ENCODE measurements at places on chromosomes 16 and 17.
A peak's percentile ranks its signal among the peaks of the same experiment; 100 is the strongest.

- DNase-seq: peak; percentile 72
Observed at GRCh38 chr17:60598001-60598736, 1.8 kb upstream of the PPM1D start.

DNA sequence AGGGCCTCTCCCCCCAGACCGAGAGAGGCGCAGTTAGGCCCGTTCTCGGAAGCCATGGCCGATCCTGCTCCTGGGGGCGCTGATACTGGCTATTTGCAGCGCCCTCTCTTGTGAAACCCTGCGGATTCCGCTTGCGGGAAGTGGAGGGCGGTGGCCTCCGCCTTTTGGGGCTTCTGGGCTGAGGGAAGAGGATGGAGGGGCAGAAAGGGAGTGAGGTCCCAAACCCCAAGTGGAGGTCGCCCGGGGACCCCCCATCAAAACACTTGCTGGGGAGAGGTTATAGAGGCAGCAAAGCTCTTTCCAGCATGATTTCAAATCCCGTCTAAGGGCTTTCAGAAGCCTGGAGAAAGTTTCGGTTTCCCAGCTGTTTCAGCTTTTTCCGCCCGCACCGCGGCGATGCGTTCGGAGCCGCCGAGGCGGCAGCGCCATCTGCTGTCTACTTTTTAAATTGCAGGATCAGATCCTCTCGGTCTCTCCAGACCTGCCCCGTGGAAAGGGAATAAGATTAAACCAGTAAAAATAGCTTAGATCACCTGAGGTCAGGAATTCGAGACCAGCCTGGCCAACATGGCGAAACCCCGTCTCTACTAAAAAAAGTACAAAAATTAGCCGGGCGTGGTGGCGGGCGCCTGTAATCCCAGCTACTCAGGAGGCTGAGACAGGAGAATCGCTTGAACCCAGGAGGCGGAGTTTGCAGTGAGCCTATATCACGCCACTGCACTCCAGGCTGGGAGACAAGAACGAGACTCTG lies 15.8 kb downstream of the SNX20 start:
- DNase-seq: peak; percentile 99

GRCh38 chr17:78258323-78259191 lies 27.1 kb downstream of the TMEM235 start:
- DNase-seq: no peak

GRCh38 chr17:6657633-6658287 lies 6.2 kb downstream of the C17orf100 start:
- DNase-seq: no peak

- no peak for DNase-seq
Observed at GRCh38 chr17:17987187-17987896, 14.7 kb downstream of the DRC3 start.

DNA sequence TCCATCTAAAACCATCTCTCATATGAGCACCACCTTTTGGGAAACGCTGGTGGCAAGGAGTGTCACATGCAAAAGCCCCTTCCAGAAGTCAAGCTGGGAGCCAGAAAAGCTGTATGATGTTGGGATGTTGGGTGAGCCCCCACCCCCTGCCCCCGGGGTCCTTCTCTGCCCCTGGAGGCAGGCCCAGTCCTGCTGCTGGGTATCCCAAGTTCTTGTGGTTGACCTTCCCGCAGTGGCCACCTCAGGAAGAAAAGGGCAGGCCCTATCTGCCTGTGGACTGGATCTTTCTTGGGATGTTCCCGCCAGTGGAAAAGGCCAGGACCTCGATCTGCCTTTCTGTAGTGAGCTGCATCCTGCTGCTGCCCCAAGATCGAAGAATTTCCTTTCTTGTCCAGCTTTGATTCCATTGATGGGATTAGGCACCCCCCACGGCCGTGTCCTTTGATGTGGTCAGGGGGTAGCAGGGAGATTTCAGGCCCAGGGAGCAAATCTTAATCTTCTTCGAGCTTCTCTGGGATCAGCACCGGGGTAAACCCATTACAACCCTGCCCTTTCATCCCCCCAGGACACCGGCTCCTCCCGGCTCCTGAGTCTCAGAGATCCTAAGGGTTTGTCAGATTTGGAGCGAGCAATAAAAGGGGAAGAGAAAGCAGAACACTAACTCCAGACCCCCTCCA lies 165.6 kb downstream of the RAB11FIP4 start:
- DNase-seq: no peak

DNA sequence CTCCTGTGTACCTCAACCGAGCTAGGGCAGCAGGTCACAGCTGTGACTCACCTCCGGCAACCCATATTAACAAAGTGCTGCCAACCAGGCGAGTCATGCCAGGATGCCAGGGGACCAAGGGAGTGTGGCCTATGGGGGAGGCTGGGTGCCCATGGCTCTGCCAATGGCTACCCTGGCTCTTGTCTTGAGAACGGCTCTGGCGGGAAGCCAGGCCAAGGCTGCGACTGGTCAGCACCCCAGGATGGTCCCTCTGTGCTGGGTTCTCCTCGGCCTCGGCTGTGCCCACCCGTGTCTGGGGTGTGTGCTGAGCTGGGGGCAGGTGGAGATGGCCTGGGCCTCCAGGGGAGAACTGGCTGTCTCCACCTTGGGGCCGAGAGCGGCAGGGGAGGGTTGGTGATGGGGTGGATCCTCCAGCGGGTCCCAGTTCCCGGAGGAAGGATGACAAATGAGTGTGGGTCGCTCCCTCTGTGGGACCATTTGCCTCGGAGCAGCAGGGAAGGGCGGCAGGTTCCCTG lies 75.8 kb downstream of the MRC2 start:
- DNase-seq: no peak

GRCh38 chr17:41548844-41549595 lies 20.9 kb upstream of the KRT19 start:
- peak; percentile 90 for DNase-seq

DNA sequence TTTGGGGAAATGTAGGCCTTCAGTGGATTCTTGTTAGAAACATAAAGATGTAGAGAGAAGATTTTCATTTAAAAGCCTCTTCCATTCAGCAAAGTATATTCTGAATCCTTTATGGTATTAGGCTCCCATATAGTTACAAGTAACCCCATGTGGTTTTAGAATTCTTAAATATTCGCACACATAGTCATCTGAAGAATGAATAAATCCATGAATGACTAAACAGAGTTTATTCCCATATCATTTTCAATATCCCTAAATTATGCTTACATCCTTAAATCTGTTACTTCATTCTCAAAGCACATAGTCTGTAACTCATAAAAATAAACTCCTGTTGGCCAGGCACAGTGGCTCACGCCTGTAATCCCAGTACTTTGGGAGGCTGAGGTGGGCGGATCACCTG lies 962.1 kb downstream of the KCNJ18 start:
- DNase-seq: no peak

DNA sequence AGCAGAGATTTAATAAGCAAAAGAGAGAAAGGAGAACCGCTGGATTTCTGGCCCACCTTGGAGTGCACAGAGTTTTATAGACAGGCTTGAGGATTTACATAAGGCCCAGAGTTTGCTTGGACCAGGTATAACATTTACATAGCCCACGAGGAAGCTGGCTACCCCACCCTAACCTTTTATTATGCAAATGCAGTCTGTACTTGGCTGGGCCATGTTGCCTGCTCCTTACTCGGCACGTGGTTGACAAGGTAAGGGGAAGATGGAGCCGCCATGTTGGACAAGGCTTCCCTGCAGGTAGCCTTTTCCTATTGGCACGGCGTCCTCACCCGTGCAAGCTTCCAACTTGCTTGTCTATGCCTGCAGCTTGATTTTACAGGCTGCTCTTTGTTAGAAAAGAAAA lies 35.2 kb upstream of the HS3ST3A1 start:
- no peak for DNase-seq

GRCh38 chr17:29102046-29102445 lies 59.1 kb downstream of the PIPOX start:
- DNase-seq: no peak

- no peak for DNase-seq
Observed at GRCh38 chr16:10622036-10622921, 41.9 kb upstream of the EMP2 start.

- DNase-seq: peak; percentile 68
Observed at GRCh38 chr17:15944759-15945526, at the start of gene ADORA2B. TSS of gene ADORA2B (plus strand) at chr17:15945130. CDS start at chr17:15945249, 119 bp downstream.

- DNase-seq: peak; percentile 68
Observed at GRCh38 chr17:40560592-40561293, 4.5 kb downstream of the CCR7 start.

DNA sequence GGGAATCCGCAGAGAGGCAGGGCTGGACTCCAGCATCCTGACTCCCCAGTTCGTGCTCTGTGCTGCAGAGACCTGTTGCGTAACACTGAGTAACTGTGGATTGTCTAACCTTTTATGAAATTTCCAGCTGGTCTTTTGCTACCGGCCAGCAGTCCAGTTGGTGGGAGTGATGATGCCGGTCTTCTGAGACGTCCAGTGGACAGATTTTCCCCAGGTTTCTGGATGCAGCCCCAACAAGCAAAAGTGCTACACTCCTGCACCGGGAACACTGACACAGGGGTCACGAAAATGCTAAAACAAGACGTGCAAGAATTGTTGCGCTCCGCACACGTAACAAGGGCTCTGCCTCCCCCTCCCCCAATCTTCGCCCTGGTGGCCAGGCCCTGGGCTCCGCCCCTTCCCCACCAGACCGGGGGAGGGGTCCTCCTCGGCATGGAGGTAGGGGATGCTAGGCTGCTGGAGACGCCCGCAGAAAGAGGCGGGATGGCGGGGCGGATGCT lies 701 bp upstream of the MRC2 start:
- DNase-seq: peak; percentile 78

- no peak for DNase-seq
Observed at GRCh38 chr17:1119924-1120323, 59.9 kb downstream of the ABR start.

- peak; percentile 4 for DNase-seq
Observed at GRCh38 chr17:33725675-33726271, 432.7 kb upstream of the ASIC2 start.

GRCh38 chr16:50878536-50878935 lies 136.7 kb downstream of the CYLD start:
- DNase-seq: no peak

GRCh38 chr16:8717892-8718415 lies 43.5 kb downstream of the ABAT start:
- no peak for DNase-seq

- DNase-seq: no peak
Observed at GRCh38 chr17:39225959-39226683, 376 bp upstream of the STAC2 start.

DNA sequence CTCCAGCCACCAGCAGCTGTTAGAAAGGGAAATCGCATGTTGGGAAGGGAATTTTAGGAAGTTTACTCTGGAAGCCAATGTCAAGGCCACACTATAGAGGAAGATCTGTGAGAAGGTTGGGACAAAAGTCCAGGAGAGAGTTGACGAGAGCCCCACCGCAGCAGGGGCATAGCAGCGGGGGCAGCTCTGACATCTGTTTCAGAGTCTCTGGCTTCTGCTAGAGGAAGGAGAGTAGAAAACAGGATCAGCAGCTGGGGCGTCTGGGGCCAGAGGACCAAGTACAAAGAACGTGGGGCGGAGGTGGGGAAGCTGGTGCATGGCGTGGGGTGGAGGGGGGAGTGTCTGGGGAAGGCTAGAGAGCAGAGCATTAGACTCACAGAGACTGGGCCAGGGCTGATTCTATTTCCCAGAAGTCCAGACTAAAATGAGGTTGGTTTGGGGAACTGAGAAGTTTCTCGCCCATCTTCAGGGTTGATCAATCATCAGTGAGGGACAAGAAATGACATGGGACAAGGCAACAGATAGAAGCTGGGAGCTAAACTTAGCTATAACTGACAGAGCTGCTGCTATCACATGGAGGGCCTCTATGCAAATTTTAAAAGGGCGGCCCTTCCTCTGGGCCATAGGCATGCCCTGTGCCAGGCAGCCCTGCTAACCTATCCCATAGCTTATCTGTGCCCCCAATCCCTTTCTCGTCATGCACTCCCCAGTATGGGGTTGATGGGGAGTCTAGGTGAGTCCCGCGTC lies 1.2 kb downstream of the RABEP2 start:
- peak; percentile 68 for DNase-seq

GRCh38 chr17:78767806-78768205 lies 14.3 kb downstream of the CYTH1 start:
- no peak for DNase-seq

- peak; percentile 53 for DNase-seq
Observed at GRCh38 chr17:78774956-78775571, 7.0 kb downstream of the CYTH1 start.

DNA sequence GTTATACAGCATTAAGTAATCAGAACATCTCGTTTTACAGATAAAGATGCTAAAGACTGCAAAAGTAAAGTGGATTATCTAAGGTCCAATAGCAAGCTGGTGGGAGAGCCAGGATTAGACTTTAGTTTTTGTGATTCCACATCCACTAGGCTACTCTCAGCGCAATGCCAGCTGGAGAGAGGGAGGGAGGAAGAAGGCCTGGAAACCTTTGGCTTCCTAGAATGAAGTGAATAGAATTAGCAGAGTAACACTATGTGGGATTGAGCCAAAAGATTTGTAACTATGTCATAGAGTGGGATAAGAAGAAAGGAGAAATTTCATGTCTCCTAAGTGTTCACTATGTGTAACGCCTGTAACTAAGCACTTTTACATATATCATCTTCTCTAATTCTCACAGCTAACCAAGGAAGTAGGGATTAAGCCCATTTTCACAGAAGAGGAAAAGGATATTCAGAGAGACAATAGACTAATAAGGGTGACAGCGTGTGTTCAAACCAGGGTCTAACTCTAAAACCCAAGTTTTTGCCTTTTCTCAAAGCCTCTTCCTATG lies 25.4 kb upstream of the NSRP1 start:
- no peak for DNase-seq
